NCI-H2107 (cell line): ENCODE measurements at places on chromosomes 13 and 19.

GRCh38 chr13:112859817-112860190 is 109.2 kb upstream of the MCF2L start:
- DNase-seq = no peak

DNA sequence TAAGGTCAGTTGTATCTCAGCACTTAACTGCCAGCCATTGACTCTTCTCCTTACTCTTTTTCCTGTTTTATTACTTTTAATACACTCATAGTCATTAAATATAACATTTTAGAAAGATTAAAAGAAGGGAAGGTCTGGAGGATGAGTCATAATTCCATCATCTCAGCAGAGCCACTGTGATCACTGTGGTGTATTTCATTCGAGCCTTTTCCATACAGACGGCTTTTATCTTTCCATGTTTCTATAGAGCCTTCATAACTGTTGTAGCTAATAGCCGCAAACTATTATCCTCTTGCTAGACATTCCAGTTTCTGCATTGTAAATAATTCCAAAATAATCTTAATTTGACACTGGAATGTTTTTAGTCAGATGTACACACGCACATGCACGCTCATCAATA is 4.7 kb upstream of the FLT1 start:
- DNase-seq = no peak

DNA sequence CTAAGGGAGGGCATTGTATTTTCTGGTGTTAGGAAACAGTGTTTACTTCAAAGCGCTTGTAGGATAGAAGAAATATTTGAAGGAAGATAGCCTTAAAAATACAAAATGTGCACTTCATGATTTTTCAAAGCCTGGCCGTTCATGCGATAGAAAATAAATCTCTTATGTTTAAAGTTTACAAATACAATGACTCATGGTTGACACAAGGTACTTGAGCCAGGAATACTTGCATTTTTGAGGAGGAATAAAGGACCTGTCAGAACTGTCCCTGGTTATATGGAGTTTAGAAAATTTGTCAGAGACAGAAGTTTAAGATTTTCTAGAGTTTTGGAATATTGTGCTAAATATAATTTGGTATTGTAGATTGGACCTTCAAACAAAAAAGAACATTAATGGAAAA is 1223.2 kb upstream of the SLC10A2 start:
- DNase-seq = no peak

DNA sequence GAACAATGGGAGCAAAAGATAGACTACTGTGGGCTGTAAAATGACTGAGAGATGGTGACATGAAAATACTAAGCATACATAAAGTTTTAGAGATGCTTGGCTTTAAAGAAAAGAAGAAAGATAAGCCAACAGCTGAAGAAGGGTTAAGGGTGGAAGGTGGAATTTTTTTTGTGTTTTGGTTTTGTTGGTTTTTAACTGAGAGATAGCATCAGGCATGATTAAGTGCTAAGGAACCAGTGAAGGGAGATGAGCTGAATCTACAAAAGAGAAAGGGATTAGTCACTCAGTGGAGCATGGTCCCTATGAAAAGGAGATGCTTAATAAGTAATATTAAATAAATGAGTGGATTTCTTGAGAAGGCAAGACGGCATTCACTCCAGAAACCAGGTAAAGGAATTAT is 12.5 kb upstream of the TBC1D4 start:
- no peak for DNase-seq

- no peak for DNase-seq
Observed at GRCh38 chr13:30792285-30793000, 57.1 kb downstream of the ALOX5AP start.

- no peak for DNase-seq
Observed at GRCh38 chr19:778910-779653, 18.2 kb upstream of the PTBP1 start.

DNA sequence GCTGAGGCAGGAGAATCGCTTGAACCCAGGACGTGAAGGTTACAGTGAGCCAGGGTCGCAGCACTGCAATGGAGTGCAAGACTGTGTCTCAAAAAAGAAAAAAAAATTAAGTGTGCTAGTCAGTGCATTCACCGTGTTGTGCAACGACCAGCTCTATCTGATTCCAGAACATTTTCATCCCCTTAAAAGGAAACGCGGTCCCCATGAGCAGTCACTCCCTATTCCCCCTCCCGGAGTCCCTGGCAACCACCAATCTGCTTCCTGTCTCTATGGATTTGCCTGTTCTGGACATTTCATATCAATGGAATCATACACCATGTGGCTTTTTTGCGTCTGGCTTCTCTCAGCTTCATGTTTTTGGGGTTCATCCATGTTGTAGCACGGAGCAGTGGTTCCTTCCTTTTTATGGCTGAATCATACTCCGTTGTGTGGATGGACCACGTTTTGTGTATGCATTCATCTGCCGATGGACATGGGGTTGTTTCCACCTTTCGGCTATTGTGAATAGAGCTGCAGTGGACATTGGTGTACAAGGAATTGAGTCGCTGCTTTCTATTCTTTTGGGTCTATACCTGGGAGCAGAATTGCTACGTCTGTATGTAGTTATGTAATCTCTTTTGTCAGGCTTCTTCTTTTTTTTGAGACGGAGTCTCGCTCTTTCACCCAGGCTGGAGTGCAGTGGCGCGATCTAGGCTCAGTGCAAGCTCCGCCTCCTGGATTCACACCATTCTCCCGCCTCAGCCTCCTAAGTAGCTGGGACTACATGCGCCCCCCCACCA is 19.8 kb downstream of the MYO9B start:
- no peak for DNase-seq

GRCh38 chr19:55176076-55176475 is 4.0 kb downstream of the SYT5 start:
- no peak for DNase-seq

- no peak for DNase-seq
Observed at GRCh38 chr13:74219566-74219965, 85.4 kb upstream of the KLF12 start.

- no peak for DNase-seq
Observed at GRCh38 chr13:43698009-43698408, 88.8 kb downstream of the ENOX1 start.

DNA sequence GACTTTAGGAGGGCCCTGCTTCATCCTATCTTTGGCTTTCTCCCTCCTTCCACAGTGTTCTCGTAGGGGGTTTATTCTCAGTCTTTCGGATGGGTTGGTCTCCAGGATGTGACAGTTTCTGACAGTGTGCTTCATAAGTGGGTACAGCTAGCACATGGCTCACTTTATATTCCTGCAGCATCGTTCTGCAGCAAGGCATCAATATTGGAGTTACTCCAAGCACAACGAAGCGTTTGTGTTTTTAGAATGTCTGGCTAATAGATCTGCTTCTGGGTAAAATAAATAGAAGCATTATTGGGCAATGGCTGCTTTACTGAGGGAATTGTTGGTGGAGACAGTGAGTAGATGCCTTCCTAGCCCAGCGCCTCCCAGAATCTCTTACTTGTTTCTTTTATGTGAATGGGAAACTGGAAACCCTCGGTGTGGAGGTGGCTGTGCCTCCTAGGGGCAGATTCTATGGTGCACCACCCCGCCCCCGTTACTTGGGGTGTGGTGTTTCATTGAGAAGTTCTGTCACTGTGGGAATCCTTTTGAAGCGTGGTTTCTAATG is 2.0 kb downstream of the FARP1 start:
- peak; percentile 8 for DNase-seq

- no peak for DNase-seq
Observed at GRCh38 chr19:33309826-33310225, 7.5 kb upstream of the CEBPA start.

- DNase-seq = no peak
Observed at GRCh38 chr13:77219401-77219800, 107.5 kb downstream of the MYCBP2 start.

GRCh38 chr19:34408411-34408810 is 4.2 kb downstream of the PDCD2L start:
- no peak for DNase-seq

GRCh38 chr13:40677064-40677463 is 10.6 kb upstream of the FOXO1 start:
- DNase-seq = no peak

- no peak for DNase-seq
Observed at GRCh38 chr13:39811051-39811450, 155.6 kb downstream of the COG6 start.

- DNase-seq = no peak
Observed at GRCh38 chr13:41065078-41065477, 3.8 kb downstream of the WBP4 start.

DNA sequence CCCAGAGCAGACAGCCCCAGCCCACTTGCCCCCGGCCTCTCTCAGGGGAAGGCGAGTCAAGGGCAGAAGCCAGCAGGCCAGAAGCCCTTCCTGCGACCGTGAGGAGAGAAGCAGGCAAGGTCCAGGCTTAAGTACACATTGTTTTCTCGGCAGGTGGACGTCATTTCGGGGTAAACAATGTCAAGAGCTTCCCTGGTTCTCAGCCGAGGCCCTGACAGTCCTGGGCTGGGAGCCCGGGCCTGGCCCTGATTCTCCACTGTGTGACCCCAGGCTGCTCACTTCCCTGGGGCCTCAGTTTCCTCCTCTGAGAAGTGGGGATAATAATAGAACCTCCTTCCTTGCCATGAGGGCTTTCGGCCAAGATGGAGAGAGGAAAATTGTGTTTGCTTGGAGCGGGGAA is 19.4 kb downstream of the PLVAP start:
- DNase-seq = no peak

GRCh38 chr13:33169273-33169980 is 116.1 kb downstream of the STARD13 start:
- no peak for DNase-seq

- DNase-seq = no peak
Observed at GRCh38 chr19:13906521-13906904, 512 bp downstream of the CC2D1A start.

DNA sequence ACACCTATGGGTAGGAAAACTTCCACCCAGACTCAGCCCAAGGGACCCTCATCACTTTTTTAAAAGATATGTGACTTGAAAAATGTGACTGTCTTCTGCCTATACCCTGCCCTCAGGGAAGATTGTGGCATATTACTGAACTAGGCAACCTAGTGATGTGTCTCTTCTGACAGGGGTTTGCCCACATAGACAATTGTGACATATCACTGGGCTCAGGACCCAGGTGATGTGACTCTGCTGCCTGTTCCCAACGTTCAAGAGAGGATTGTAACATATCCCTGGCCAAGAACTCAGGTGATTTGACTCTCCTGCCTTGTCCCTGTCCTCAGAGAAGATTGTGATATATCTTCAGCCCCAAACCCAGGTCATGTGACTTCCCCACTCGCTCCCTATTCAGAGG is 86.3 kb upstream of the ZNF43 start:
- DNase-seq = no peak

- no peak for DNase-seq
Observed at GRCh38 chr13:71624653-71625600, 242.1 kb downstream of the DACH1 start.

GRCh38 chr19:38648769-38649304 is 1.4 kb downstream of the ACTN4 start:
- DNase-seq = no peak

DNA sequence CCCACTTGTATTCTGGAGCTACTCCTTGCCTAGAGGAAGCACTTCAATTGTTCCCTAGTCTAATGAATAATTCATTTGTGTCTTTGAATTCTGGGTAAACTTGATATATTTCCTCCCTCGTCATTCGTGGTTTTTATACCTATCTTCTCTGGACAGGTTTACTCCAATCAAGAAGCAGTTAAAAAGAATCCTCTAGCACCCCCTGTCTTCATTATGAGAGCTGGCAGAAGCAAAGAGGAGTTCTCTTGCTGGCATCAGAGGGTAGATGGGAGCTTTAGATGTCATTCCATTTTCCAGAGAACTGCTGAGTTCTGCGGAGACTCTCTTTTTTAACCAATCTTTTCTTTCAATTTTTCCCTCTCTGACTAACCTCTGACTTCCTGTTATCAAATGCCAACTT is 627.7 kb downstream of the FGF9 start:
- DNase-seq = no peak

- no peak for DNase-seq
Observed at GRCh38 chr19:39845172-39845571, 1.0 kb downstream of the FBL start.

GRCh38 chr19:33798681-33799111 is 2.0 kb downstream of the KCTD15 start:
- DNase-seq = no peak

GRCh38 chr13:23488442-23488841 is 54.9 kb upstream of the SACS start:
- no peak for DNase-seq

- no peak for DNase-seq
Observed at GRCh38 chr13:28458608-28459007, 36.3 kb downstream of the FLT1 start.

- no peak for DNase-seq
Observed at GRCh38 chr19:19421299-19421696, 15.8 kb downstream of the GATAD2A start.

DNA sequence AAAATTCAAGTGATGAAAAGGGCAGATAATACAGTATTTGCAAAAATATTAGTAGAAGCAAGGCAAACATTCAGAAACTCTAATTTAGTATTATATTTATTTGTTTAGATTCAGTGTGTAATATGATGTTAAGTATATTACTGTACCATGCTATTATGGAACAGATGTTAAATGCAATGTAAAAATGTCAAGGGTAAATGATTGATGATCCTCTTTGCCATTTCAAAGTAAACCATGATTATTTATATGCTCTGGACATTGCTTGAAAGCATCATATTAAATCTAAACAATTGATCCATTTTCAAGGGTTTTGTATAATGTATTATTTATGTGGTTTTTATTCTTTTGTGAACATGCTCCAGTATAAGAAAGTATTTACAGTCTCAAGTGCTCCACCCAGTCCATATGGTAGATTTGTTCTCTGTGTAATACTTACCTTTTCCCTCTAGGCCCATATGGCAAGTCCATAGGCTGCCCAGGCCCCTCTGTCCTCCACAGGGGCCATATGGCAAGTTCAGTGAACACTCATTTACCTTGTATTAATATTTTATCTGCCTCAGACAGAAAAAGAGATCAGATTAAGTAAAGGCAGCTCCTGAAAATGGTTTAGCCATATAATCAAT is 353.5 kb downstream of the DACH1 start:
- DNase-seq = no peak

- no peak for DNase-seq
Observed at GRCh38 chr13:97174638-97175037, 47.5 kb upstream of the MBNL2 start.

GRCh38 chr19:47694466-47695273 is 18.6 kb upstream of the EHD2 start:
- no peak for DNase-seq

DNA sequence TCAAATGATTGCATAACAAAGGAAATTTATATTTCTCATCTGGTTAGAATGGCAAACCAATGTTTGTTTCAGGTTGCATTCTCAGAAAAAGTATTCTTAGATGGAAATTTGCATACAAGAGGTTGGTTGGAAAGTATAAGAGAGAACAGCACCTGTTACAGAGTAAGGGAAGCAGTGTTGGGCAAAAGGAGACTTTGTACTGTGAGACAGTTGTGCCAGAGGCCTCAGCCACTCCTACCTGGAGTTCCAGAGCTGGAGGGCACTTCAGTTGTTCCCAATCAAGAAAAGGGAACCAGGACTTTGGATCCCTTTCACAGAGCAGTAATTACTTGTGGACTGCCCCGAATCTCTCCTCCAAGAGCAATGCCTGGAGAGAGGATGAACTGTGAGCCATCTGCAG is 81.8 kb downstream of the SPRY2 start:
- DNase-seq = no peak
